ENCODE measurements at places on chromosomes 2 and 18.
A peak's percentile ranks its signal among the peaks of the same experiment; 100 is the strongest.

GRCh38 chr18:44054514-44054913 is 626.2 kb upstream of the SETBP1 start:
- no peak for DNase-seq

DNA sequence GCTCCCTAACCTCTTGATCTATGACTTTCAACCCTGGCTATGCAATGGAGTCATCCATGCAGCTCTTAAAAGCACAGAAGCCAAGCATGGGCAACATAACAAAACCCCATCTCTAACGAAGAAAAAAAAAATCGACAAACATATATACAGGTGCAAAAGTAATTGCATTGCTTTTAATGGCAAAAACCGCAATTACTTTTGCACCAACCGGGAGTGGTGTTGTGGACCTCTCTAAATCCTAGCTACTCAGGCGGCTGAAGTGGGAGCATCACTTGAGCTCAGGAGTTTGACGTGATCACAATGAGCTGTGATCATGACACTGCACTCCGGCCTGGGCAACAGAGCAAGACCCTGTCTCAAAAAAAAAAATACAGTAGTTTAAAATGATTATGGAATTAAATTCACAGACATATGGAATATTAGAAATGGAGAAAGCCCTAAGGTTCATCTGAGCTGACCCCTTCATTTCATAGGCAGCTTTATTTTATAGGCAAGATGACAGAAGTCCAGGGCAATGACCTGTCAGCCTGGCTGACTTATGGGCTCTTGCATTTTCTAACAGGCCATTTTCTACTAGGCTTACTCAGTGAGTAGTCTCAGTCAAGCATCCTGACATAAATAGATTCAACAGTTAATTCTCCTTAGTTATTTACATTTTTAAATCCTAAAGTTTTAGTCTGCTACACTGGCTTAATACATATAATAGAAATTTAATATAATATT is 183.8 kb downstream of the ANKRD44 start:
- DNase-seq = no peak

GRCh38 chr18:25164848-25165811 is 186.8 kb downstream of the ZNF521 start:
- peak; percentile 87 for DNase-seq

DNA sequence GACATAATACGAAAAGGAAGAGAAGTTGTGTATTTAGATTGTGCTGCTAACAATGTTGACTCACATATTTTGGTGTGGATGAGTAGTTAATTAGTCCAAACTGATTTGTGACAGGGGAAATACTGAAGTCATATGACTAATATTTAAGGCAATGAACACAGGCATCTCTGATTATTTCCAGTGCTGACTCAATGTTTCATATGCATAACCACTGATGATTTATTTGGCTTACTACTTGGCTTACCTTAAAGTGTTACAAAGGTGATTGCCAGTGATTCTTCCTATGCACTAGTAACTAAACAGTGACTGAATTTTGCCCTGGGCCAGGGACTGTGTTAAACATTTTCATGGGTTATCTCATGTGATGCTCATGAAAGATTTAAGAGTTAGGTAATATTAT is 722.6 kb downstream of the METTL4 start:
- DNase-seq = no peak

GRCh38 chr2:216877085-216877484 is 17.2 kb upstream of the TNP1 start:
- DNase-seq = peak; percentile 4

DNA sequence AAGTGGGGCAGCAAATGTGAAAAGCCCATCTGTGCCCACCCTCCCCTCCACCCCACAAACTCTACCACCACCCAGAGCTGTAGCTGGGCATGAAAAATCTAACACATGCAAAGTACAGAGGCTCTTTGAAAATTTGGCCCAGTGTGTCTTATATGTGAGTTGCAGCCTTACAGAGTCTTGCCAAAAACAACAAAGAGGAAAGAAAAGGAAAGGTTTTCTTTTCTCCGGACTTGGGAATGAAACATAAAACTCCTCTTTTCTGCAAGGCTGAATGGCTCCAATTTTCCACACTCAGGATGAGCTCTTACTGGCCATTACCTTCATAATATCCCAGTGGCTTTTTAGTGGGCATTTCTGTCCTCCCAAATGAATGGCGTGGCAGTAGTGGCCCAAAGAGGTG is 27.9 kb upstream of the POU3F3 start:
- no peak for DNase-seq

GRCh38 chr2:234313558-234313957 is 183.3 kb downstream of the ARL4C start:
- no peak for DNase-seq

GRCh38 chr2:67311536-67311935 is 85.6 kb upstream of the ETAA1 start:
- peak; percentile 76 for DNase-seq

GRCh38 chr2:12923907-12924610 is 207.3 kb downstream of the TRIB2 start:
- no peak for DNase-seq

GRCh38 chr2:21291426-21291825 is 167.7 kb downstream of the TDRD15 start:
- no peak for DNase-seq

DNA sequence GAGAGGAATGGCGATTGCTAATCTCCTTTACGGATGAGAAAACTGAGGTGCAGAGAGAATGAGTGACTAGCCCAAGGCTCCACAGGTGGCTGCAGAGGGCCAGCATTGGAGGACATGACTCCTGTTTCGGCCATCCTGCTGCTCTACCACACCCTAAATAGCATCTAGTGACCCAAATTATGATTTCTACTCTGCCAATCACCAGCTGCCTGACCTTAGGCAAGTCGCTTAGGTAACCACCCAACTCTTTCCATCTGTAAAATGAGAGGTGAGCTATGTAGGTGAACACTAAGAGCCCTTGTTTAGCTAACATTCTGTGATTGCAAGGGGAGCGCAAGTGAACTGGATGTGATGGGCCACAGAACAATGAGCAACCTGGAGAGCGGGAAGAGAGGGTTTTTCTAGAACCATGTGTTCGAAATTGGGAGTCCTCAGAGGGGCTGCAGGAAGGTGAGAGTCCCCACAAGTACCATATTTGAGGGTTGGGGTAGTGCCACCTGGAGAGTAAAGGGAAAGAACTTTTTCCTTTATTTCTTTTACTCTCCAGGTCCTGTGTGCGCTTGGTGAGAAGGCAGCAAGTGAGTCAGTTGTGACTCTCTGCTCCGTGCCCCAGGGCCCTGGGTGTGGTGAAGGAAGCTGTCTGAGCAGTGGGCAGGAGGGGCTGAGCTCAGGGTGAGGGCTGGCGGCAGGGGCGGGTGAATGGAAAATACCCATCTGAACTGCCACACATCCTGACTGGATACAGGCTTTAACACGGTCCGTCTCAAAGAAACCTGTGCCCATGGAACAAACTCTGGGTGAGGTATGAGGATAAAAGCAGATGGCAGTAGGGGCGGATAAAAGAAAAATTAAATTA is 2.4 kb downstream of the CYP27C1 start:
- DNase-seq = peak; percentile 49

Data from LHCN-M2 (cell line).